ENCODE measurements at places on chromosomes 3 and 15. TPM values are rescaled to one million over a fixed set of nuclear protein-coding genes. Genes with fewer than 3 reads are reported as not detected.

DNA sequence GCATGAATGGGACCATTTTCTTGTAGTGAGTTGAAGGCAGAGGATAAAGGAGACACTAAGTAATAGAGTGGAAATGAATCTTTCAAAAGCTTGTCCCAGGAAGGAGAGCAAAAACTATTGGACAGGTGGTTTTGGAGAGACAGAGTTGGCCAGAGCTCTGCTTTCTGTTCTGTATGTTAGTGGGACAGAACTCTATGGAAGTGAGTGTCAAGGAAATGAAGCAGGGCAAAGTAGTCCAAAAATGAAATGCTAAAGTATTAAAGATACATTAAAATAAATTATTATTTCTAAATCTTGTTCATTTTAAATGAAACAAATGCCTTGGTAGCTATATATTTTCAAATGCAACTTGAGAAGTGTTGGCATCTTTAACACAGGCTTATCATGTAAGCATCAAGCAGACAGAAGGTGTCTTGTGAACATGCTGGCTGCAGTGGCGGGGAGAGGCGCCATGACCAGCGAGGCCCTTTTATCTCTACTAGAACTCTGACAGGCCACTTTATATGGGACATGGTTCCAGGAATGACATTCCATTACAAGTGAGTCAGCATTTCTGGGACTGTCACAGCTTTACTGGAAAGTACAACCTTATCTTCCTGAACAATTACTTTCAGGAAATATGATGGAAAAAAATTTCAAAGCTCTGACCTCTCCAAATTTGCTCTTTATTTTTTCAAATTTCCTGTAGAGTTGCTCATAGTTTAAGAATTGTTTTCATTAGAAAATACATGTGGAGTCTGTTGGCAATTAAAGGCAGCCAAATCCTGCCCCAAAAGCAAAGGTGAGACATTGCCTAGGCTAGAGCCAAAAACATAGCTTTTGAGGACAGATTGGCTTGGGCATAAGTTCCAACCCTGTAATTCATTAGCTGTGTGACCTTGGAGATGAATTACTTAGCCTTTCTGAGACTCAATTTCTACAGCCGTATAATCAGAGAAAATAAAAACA is 106.5 kb downstream of the ECT2 start:
- H3K4me3 ChIP-seq: no peak overlapping the region
- DNase-seq: no peak
- no peak overlapping the region for H3K27ac ChIP-seq
- no peaks in the 10 kb centered on the region for H3K4me1 ChIP-seq
- H3K27me3 ChIP-seq: no peaks in the 10 kb centered on the region

GRCh38 chr15:63913786-63914315 is 80.1 kb upstream of the HERC1 start:
- peaks cover 21% of the 10 kb centered on the region for H3K4me1 ChIP-seq
- H3K27ac ChIP-seq: no peak overlapping the region
- DNase-seq: no peak
- no peak overlapping the region for H3K4me3 ChIP-seq
- H3K27me3 ChIP-seq: no peaks in the 10 kb centered on the region

- no peaks in the 10 kb centered on the region for H3K36me3 ChIP-seq
- no peaks in the 10 kb centered on the region for H3K4me1 ChIP-seq
Measured at GRCh38 chr3:195788711-195789581, 22.8 kb downstream of the MUC4 start.

DNA sequence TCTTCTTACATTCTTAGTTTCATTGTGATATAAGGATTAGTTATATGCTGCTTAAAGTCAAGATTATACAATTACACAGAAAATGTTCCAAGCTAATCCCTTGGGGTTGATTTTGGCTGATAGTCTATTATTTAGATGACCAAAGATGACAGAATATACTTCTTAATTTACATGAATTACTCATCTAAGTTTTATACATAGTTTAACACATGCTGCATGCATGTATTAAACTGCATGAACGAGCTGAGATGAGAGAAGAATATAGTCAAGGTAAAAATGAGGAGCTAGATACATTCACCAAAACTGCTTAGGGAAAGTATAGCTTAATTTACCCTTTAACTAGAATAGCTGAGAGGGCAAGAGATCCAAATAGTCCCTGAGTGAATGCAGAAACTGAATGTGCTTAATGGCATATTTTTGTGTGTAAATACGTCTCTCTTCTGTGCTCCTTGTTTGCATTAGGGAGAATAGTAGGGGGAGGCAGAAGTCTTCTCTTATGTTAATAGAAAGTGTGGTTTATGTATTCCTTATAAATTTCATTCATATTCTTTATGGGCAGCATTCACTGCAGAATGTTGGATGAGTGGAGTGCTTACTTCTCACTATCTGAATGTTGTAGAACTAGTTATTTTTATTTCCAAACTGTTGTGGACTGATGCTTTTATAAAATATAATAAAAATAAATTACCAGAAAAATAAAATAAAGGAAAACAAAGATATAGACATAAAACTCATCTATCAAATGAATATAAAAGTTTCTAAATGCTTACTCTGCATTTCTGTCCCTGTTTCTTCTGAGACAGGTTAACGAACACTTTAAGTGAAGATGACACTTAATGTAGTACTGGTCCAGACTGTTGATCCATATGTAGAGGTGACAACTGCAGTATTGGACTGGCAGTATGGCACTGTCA is 327.8 kb downstream of the RBMS3 start:
- no peak overlapping the region for H3K27ac ChIP-seq
- DNase-seq: no peak
- no peaks in the 10 kb centered on the region for H3K27me3 ChIP-seq
- no peaks in the 10 kb centered on the region for H3K4me1 ChIP-seq
- H3K4me3 ChIP-seq: no peak overlapping the region

GRCh38 chr3:52415800-52416199 is 29.1 kb downstream of the SEMA3G start:
- H3K36me3 ChIP-seq: peaks cover 15% of the 10 kb centered on the region
- no peak for DNase-seq
- H3K4me1 ChIP-seq: peaks cover 49% of the 10 kb centered on the region
- no peak overlapping the region for H3K27ac ChIP-seq

GRCh38 chr3:9205345-9206143 is 43.9 kb downstream of the SRGAP3 start:
- no peaks in the 10 kb centered on the region for H3K36me3 ChIP-seq
- H3K27ac ChIP-seq: no peak overlapping the region
- H3K4me1 ChIP-seq: peaks cover 9% of the 10 kb centered on the region
- H3K4me3 ChIP-seq: no peak overlapping the region
- DNase-seq: no peak

- no peaks in the 10 kb centered on the region for H3K36me3 ChIP-seq
- H3K4me1 ChIP-seq: peaks cover 6% of the 10 kb centered on the region
- H3K27ac ChIP-seq: no peak overlapping the region
- no peak overlapping the region for H3K4me3 ChIP-seq
- H3K27me3 ChIP-seq: no peaks in the 10 kb centered on the region
- DNase-seq: no peak
Measured at GRCh38 chr3:177878957-177879356, 657.3 kb upstream of the KCNMB2 start.

GRCh38 chr3:78275420-78275852 is 1235.5 kb downstream of the ROBO2 start:
- no peak overlapping the region for H3K27ac ChIP-seq
- H3K36me3 ChIP-seq: no peaks in the 10 kb centered on the region
- no peak for DNase-seq
- H3K27me3 ChIP-seq: no peaks in the 10 kb centered on the region

Gene FBLN2
- total RNA-seq: 56.8 TPM

Gene SAXO2
- total RNA-seq: 1.7 TPM

Gene TIMP4
- total RNA-seq: 6.9 TPM

Gene SLC9C1
- not detected for total RNA-seq

Measured in suprapubic skin (tissue), 4 donors.